ENCODE measurements at places on chromosomes 11 and 22. TPM values are rescaled to one million over a fixed set of nuclear protein-coding genes. Genes with fewer than 3 reads are reported as not detected.

Gene ARHGAP8
- total RNA-seq, result 0.30 TPM

- no peaks in the 10 kb centered on the region for H3K4me1 ChIP-seq
- DNase-seq, result no peak
- no peak overlapping the region for H3K4me3 ChIP-seq
- H3K27ac ChIP-seq, result no peak overlapping the region
These were observed 41.1 kb downstream of the PHF21B start for GRCh38 chr22:44968736-44969135.

Gene GAL3ST3
- total RNA-seq, result not detected

Gene PEX16
- total RNA-seq, result 30.8 TPM

GRCh38 chr11:20277014-20277413 is 86.5 kb upstream of the HTATIP2 start:
- H3K4me3 ChIP-seq, result no peak overlapping the region
- peaks cover 10% of the 10 kb centered on the region for H3K27me3 ChIP-seq
- DNase-seq, result no peak
- no peaks in the 10 kb centered on the region for H3K36me3 ChIP-seq
- no peaks in the 10 kb centered on the region for H3K4me1 ChIP-seq

DNA sequence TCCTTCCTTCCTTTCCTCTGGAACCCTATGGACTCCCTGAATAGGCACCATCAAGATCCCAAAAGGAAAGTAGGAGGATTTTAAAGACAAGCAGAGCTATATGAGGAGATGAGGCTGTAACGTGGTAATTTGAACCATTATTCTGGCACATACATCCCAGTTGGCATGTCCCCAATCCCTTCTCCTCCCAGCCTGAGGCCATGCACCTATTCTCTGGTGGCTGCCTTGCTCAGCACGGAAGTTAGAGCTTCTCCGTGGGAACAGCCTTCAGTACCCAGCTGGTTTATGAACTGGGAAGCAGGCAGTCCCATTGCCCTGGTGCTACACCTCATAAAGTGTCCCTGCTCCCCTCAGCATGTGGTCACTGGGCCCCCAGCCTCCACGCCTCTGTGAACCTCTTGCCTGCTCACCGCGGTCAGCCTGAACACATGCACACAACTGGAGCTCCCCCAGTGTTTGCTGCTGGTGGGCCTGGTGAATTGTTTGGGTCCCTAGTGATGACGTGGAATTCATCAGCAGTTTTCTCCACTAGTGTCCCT is 139.9 kb upstream of the PLET1 start:
- no peaks in the 10 kb centered on the region for H3K27me3 ChIP-seq
- no peaks in the 10 kb centered on the region for H3K36me3 ChIP-seq
- no peaks in the 10 kb centered on the region for H3K4me1 ChIP-seq
- no peak for DNase-seq
- H3K4me3 ChIP-seq, result no peak overlapping the region
- H3K27ac ChIP-seq, result no peak overlapping the region

All from activated T-helper 2 cell treated with anti-CD3 and anti-CD28 coated beads, Interferon-gamma antibody, Interleukin-2, Interleukin-4, amounts not matched to agents 10 μg/mL and 5 μg/mL and 100 μg/mL, durations not matched to agents 14 hours and 24 hours and 36 hours (primary cell).